Fibroblast of villous mesenchyme (primary cell): ENCODE measurements at places on chromosomes 4 and X.

GRCh38 chr4:150590631-150591030 is 8.7 kb downstream of the MAB21L2 start:
- DNase-seq = no peak

GRCh38 chr4:184462724-184463123 is 11.6 kb downstream of the IRF2 start:
- no peak for DNase-seq

DNA sequence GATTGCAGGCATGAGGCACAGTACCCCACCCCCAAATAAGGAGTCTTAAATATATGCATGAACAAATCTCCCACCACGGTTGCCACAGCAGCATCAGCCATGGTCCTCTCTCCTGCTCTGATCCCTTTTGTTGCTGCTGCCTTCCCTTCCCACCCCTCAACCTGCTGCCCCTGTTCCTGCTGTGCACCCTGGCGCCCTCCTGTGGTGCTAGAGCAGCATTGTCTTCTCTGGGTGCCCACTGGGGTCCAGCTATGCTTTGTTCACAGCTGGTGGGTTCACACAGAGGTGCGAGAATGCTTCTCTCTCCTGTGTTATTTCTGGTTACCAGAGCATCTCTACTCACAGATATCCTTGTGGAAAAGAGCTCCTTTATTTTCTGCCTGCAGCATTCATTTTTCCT is 116.2 kb downstream of the GATB start:
- no peak for DNase-seq

- DNase-seq = no peak
Observed at GRCh38 chrX:72100051-72100755, 31.5 kb downstream of the RTL5 start.

DNA sequence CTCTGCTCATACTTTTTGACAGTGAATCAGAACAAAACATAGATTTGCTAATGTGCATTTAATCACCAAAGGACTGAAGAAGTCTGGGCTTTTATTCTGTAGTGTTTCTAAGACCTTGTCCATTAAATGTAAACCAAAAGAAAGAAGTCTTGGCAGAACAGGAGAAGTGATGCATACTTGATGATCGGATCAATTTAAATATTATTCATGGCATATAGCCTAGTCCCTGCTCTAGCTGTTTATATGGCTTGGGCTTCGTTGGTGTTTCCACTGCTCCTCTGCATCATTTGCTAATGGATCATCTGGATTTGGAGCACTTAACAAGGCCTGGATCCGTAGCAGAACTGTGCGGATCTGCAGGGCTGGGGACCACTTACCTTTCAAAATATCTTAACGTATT is 566.6 kb downstream of the GALNTL6 start:
- DNase-seq = no peak

DNA sequence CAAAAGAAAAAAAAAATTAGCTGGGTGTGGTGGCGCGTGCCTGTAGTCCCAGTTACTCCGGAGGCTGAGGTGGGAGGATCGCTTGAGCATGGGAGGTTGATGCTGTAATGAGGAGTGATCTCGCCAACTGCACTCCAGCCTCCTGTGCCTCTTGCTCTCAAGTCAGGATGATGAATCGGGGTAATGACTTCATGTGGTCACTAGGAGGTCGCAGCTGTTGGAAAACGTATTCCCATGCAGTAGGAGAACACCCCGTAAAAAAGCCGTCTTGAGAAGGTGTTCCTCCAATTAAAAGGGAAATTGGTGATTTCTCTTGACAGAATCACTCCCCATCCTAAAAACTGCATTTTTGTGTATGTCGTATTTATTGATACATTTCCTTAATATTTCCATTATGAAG is 2.2 kb downstream of the CCNB3 start:
- DNase-seq = no peak

DNA sequence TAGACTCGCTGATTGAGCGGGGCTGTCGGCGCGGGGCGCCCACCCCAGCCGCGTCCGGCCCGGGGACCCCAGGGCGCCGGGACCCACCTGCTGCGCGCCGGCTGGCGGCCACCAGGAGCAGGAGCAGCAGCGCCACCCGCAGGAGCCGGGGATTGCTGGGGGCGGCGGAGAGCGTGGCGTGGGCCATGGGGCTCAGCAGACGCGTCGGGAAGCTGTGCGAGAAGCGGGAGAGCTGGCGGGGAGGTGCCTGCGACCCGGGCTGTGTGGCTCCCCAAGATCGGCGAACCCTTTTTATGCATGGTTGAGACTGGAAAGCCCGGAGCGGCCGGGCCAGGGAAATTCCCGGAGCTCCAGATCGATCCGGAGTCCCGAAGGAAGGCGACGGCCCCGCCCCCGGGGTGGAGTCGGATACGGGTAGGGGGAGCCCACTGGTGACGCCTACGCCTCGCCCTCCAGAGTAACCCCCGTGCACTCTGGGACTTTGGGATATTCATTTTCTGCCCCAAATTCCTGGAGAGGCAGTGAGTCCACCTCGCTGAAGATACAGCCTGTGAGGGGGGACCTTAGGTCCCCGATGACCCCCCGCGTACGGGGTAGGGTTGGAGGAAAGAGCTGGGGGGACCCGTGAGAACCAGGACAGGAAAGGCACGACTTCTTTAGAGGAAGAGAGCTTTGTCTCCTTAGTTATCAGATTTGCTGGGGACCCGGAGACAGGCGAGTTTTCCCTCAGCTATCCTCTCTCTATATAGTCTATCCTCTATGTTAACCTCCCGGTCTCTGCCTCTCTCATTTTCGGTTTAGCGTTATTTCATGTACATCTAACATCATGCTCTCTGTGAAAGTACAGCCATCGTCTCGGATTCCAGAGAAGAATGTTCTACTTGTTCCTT is at the start of gene CXCL3:
Gene CXCL3, minus strand, starts transcription at position 265 of the 890 bp plus-strand sequence. Its CDS starts 78 bp downstream, at position 187.
- peak; percentile 55 for DNase-seq

DNA sequence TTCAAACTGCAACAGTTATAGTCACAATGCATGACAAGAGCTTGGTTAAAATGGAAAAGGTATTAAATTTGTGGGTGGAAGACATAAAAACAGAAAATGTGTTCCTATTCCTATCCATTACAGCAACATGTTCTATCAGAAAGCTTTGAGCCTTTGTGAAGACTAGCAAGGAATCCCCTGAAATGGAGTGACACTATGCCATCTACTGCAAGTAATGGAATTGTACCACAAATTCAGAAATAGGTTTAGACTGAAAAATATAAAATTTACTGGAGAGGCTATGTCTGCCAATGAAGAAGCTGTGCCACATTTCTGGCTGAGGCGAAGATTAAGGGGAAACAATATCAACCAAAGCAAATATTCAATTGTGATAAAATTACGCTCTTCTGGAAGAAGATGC is 247.9 kb downstream of the ADAM29 start:
- no peak for DNase-seq

- DNase-seq = peak; percentile 53
Observed at GRCh38 chr4:172982151-172982590, 186.4 kb upstream of the GALNT7 start.

GRCh38 chr4:156346959-156347385 is 393.3 kb upstream of the CTSO start:
- DNase-seq = no peak

DNA sequence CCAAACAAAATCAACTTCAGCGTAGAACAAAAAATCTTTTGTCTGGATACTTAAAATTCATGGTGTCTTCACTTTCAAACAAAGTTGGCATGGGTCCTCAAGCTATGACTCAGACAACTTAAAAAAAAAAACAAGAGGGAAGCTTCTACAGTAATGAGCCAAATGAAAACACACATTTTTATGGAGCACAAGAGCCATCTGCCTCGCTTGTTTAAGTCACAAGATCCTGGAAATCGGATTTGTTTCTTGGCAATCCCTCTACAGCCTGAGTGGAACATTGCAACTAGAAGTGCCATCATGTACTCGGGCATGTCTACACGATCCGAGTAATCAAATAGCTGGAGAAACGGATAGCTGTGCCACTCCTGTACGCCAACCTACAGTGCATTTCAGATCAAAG is 22.6 kb downstream of the LAMP2 start:
- DNase-seq = peak; percentile 78

- DNase-seq = no peak
Observed at GRCh38 chr4:110414561-110414920, 61.4 kb upstream of the ENPEP start.

DNA sequence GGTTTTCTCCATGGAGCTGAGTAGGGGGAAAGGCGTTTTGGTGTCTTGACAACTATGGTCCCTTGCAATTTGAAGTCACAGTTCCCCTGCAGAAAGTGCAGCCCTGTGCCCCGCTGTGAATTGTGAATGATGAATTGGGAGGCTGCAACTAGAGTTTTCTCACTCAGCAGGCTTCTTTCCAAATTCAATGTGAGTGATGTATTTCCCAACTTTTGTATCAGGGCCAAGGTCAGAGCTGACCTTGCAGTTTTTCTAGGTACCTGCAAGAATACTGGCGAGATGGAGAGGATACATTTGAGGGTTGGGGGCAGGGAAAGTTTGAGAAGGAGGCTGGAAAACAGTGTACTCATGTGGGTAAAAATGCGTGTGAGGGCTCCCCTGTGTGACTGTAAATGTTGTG is 11.7 kb downstream of the PHEX start:
- DNase-seq = no peak

GRCh38 chr4:98572697-98573096 is 85.7 kb downstream of the TSPAN5 start:
- peak; percentile 85 for DNase-seq

- no peak for DNase-seq
Observed at GRCh38 chr4:13541176-13541604, 3.1 kb downstream of the NKX3-2 start.

- peak; percentile 57 for DNase-seq
Observed at GRCh38 chr4:153115322-153116290, 88.6 kb upstream of the TRIM2 start.

GRCh38 chr4:129929052-129929451 is 833.1 kb downstream of the C4orf33 start:
- DNase-seq = no peak

DNA sequence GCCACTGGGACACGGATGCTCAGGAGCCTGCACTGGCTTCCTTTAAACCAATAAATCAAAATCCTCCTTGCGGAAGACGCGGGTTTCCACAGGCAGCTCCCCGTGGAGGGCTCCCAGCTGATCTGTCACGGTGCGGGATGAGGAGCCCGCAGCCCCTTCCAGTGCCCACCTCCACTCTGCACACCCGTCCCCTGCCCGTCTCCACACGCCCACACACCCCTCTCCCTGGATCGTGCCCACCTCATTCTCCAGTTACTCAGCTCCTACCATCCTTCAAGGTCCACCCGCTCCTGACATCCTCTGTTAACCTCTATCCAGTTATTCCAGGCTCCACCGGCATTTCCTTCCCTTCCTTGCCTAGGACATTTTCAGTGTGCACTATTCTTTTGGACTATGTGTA is 895.9 kb downstream of the TRIML1 start:
- DNase-seq = no peak

DNA sequence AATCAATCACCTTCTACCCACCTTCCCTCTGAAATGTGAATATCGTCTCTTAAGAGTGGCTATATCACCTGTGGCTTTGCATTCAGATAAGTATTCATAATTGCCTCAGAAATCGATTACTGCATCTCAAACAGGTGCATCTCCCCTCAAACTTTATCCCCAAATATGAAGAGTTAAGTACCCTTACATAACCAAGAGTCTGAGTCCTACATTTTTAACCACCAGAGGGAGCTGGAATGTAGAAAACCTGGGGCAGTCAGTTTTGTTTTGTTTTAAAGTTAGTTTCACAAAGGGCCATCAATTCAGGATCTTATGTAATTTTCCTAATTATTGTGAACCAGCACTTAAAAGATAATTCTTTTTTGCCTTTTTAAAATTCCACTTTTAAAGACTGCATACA is 5.7 kb downstream of the TCEANC start:
- peak; percentile 78 for DNase-seq

DNA sequence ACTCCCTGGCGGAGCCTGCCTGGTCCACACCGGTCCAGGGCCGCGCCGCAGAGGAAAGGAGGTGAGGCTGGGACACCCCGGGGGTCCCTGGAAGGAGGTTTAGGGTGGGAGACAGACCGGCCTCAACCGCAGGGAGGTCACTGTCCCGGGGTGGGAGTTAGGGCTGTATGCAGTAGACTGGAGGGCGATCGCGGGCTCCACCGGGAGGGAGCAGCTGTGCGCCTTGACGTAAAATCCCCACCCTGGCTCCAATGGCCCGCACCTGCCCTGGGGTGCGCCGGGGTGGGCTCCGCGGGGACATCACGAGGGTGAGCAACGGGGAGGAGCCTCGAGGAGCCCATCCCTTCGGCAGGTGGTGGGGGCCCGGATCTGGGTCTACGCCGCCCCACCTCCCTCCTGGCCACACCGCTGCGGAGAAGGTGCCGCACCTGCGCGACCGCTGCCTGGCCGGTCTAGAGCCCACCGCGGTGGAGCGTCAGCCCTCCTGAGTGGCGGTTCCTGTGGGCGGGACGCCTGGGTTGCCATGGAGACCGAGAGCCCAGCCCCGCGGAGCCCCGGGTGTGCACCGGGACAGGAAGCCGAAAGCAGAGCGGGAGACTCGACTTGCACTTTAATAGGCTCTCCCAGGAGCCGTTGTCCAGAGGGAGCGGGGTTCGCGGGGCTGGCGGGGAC is 105.1 kb downstream of the ADRA2C start:
- DNase-seq = no peak

DNA sequence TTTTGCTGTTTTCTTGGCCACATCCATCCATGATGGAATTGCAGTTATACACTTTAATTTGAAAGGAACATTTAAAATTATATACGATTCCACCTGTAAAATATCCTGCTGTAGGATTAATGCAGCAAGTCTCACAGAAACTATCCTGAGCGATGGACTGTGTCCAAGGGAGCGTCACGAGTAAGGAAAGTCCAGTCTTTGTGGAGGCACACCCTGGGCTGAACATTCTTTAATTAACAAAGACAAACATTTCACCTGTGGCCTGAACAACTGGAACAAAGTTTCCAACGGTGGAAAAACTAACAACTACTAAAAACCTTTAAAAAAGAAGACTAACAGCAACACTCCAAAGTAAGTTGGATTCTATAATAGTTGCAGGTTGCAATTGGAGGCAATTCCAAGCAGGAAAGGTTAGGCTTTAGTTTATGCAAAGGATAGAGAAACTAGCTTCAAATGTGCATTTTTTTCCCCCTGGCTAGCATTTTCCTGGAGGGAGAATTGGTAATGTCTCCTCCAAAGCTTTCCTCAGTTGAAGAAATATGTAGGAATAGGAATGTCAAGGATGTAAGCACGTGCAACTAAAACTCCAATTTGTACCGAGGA is 11.0 kb downstream of the EREG start:
- DNase-seq = no peak

GRCh38 chr4:71231129-71232055 is 107.4 kb upstream of the SLC4A4 start:
- DNase-seq = peak; percentile 28

- no peak for DNase-seq
Observed at GRCh38 chrX:87434618-87435017, 83.0 kb upstream of the KLHL4 start.

GRCh38 chr4:183541010-183541751 is 36.3 kb downstream of the ING2 start:
- DNase-seq = peak; percentile 60

GRCh38 chrX:4263030-4263803 is 549.8 kb upstream of the PRKX start:
- DNase-seq = no peak

DNA sequence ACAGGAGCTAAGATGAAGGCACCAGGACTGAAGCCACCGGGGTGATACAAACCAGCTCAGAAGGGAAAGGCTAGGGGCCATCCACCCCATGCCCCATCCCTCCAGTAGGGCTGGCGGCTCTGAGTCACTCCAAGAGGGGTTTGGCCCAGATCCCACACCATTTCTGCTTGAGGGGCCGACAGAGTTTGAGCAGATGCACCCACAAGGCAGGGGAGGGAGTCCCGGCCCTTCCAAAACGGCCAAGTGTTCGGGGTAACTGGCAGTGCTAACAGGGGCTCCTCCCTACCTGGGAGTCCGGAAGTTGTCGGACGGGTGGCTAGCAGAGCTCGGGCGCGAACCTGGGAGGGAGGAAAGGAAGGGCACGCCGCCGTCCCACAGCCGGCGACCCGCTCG is 412 bp downstream of the SLC10A3 start:
- peak; percentile 61 for DNase-seq

GRCh38 chr4:12146339-12146738 is 717.6 kb upstream of the HS3ST1 start:
- DNase-seq = no peak
